ENCODE measurements at places on chromosomes 5 and 9.

GRCh38 chr9:17171309-17172094 is 36.7 kb downstream of the CNTLN start:
- H3K4me3 ChIP-seq = no peak overlapping the region
- H3K36me3 ChIP-seq = no peaks in the 10 kb centered on the region
- H3K4me1 ChIP-seq = no peaks in the 10 kb centered on the region
- no peak for DNase-seq
- no peaks in the 10 kb centered on the region for H3K27me3 ChIP-seq

DNA sequence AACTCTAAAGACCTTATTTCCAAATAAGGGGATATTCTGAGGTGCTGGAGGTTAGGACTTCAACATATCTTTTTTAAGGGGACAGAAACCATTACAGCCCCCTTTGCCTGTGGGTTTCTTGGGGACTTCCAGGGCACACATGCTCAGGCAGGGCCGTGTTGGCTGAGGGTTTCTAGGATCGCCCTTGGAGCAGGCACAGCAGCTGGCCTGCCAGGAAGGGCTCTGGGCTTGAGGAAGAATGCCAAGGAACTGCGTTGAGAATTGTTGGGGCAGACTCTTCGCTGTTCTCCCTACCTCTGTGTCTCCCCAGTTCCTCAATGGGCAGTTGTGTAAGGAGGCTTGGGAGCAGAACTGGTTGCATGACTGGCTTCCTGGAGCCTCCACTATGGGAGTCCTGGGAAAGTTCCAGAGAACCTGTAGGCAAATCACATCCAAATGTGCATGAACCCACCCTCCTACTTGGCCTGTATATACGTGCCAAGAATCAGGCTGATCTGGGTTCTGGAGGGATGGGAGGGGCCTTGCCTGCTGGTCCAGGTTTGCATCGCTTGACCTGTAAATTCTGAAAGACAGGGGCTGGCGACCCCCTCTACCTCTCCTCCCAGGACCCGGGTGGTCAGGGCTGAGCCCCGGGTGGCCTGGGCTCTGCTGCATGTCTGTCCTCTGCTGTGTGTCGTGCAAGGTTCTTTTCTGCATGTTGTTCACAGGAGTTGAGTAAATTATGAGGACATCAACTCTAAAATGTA is 65.5 kb downstream of the HSPA4 start:
- H3K27ac ChIP-seq = no peak overlapping the region
- DNase-seq = no peak
- H3K4me3 ChIP-seq = no peak overlapping the region
- H3K27me3 ChIP-seq = no peaks in the 10 kb centered on the region
- no peaks in the 10 kb centered on the region for H3K36me3 ChIP-seq

- no peak overlapping the region for H3K27ac ChIP-seq
- H3K4me3 ChIP-seq = no peak overlapping the region
- DNase-seq = no peak
These were observed 24.7 kb upstream of the TNFSF15 start for GRCh38 chr9:114830546-114830945.

- no peak for DNase-seq
- no peaks in the 10 kb centered on the region for H3K36me3 ChIP-seq
- no peaks in the 10 kb centered on the region for H3K27me3 ChIP-seq
- no peaks in the 10 kb centered on the region for H3K4me1 ChIP-seq
- no peak overlapping the region for H3K4me3 ChIP-seq
These were observed 6.5 kb upstream of the CCDC192 start for GRCh38 chr5:127696683-127697082.

DNA sequence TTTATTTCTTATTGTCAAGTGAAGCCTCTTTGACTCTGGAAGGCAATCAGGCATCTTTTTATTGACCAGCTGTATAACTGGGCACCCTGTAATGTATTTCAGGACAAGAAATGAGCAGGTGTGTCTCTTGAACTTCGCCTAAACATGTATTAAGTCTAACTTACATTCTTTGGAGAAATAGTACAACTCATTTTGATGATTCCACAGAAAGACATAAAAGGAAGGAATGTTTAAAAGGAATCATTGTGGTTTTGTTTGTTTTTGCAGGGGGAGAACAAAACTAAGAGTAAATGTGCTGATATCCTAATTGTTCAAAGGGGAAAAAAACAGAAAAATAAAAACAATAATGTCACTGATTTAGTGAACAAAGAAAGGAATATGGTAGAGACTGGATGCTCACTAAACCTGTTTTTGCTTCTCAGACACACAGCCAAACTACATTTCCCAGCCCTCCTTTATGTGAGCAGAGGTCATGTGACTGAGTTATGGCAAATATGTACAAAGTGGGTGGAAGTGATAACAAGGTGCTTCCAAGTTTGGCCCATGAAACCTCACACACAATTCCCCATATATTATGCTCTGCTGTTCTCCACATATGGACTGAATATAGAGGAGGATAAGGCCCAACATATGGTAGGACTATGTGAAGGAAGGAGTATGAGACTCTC is 150.6 kb upstream of the ACOT12 start:
- no peaks in the 10 kb centered on the region for H3K27me3 ChIP-seq
- H3K27ac ChIP-seq = no peak overlapping the region
- no peaks in the 10 kb centered on the region for H3K4me1 ChIP-seq
- no peaks in the 10 kb centered on the region for H3K36me3 ChIP-seq
- no peak for DNase-seq

DNA sequence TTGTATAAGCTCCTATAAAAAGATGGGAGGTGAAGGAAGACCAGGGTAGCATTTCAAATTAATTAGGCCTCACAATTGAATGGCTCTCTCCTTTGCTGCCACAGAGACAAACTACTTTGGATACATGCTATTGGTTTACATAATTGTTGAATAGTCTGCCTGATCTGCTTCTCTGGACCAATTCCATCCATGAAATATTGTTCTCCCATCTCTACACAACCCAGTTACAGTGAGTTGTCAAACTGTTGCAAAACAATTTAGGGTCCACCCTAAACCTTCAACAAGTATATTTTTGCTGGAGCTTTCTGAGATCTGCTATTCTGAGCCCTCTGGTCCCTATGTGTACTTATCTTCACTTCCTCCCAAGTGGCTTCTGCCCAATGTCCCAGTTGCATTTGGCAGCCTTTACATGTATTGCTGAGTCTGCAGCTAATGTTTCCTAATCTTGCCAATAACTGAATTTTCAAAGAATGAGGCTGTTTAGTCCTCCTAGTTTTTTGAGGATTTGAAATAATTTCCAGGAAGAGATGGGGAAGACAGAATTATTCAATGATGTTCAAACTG is 38.9 kb downstream of the AGTPBP1 start:
- H3K27me3 ChIP-seq = no peaks in the 10 kb centered on the region
- no peak overlapping the region for H3K4me3 ChIP-seq
- DNase-seq = no peak
- no peaks in the 10 kb centered on the region for H3K36me3 ChIP-seq

GRCh38 chr5:76735762-76736545 is 20.0 kb downstream of the F2R start:
- H3K4me1 ChIP-seq = peaks cover 41% of the 10 kb centered on the region
- H3K27ac ChIP-seq = no peak overlapping the region
- peaks cover 13% of the 10 kb centered on the region for H3K36me3 ChIP-seq

- H3K27me3 ChIP-seq = no peaks in the 10 kb centered on the region
- H3K27ac ChIP-seq = peak overlapping the region; percentile 19
- H3K36me3 ChIP-seq = no peaks in the 10 kb centered on the region
- DNase-seq = no peak
These were observed 201.3 kb downstream of the FANCC start for GRCh38 chr9:95116002-95116807.

- no peaks in the 10 kb centered on the region for H3K4me1 ChIP-seq
- H3K4me3 ChIP-seq = no peak overlapping the region
- no peak for DNase-seq
- no peaks in the 10 kb centered on the region for H3K27me3 ChIP-seq
- no peaks in the 10 kb centered on the region for H3K36me3 ChIP-seq
These were observed 742.7 kb upstream of the ZNF608 start for GRCh38 chr5:125489146-125489545.

DNA sequence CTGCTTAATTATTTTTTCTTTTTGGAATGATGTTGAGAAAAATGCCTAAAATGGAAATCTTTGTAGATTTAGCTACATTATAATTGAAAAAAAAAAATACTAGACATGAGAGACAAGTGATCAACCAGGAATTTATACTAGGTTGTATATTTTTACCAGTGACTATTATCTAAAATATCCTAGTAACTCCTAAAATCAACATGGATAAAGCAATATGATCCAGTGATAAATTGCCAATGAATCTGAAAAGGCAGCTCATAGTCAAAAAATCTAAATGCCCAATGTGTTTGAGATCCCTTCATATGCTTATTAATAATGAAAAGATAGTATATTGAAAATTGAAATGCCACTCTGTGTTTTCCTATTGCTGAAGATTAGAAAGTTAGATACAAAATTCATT is 778.2 kb downstream of the MTRR start:
- no peak overlapping the region for H3K4me3 ChIP-seq
- no peaks in the 10 kb centered on the region for H3K36me3 ChIP-seq
- H3K27me3 ChIP-seq = no peaks in the 10 kb centered on the region
- H3K4me1 ChIP-seq = no peaks in the 10 kb centered on the region
- H3K27ac ChIP-seq = no peak overlapping the region

DNA sequence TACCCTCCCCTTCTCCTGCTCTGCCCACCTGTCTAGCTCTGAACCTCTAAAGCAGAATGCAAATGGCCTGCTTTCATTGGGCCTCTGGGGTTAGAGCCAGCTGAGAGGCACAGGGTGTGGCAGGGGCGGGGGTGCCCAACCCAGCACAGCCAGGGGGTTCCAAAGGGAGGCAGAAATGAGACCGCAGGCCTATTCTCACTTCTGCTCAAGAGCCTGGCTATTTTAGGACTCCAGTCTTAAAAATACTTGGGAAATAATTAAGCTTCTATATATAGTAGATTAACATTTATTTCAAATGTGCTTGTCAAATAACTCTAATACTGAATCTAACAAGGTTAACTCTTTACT is 5.7 kb downstream of the QSOX2 start:
- H3K27me3 ChIP-seq = no peaks in the 10 kb centered on the region
- H3K4me1 ChIP-seq = peaks cover 38% of the 10 kb centered on the region
- H3K4me3 ChIP-seq = no peak overlapping the region
- DNase-seq = no peak

GRCh38 chr9:114626415-114627020 is 15.4 kb downstream of the TMEM268 start:
- no peaks in the 10 kb centered on the region for H3K4me1 ChIP-seq
- H3K4me3 ChIP-seq = no peak overlapping the region
- H3K27ac ChIP-seq = no peak overlapping the region
- H3K27me3 ChIP-seq = no peaks in the 10 kb centered on the region

DNA sequence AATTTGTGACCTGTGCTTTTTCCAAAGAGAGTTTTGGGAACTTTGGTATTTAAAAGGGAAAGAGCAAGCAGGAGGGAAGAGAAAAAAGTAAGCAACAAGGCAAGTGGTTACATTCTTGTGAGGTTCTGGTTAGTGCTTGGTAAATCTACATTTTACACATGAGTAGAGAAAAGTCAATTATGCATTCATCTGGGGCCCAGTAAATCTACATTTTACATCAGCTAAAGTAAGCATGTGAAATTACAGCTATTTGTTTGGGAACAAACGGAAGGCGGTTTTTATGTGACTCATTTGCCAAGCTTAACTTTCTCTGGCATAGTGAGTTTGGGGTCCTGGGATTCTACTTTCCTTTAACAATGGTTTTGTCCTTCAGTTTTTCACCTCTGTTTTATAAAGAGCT is 102.2 kb downstream of the SNX18 start:
- DNase-seq = no peak
- no peak overlapping the region for H3K27ac ChIP-seq
- H3K27me3 ChIP-seq = no peaks in the 10 kb centered on the region
- H3K4me3 ChIP-seq = no peak overlapping the region
- no peaks in the 10 kb centered on the region for H3K4me1 ChIP-seq

GRCh38 chr5:14491015-14491915 is 90.3 kb upstream of the OTULINL start:
- H3K4me1 ChIP-seq = no peaks in the 10 kb centered on the region
- H3K27ac ChIP-seq = no peak overlapping the region
- H3K4me3 ChIP-seq = no peak overlapping the region
- peak; percentile 76 for DNase-seq

- H3K4me1 ChIP-seq = peaks cover 26% of the 10 kb centered on the region
- no peaks in the 10 kb centered on the region for H3K27me3 ChIP-seq
- no peak for DNase-seq
- H3K4me3 ChIP-seq = no peak overlapping the region
These were observed 21.4 kb downstream of the LHFPL2 start for GRCh38 chr5:78627175-78627574.

GRCh38 chr9:133146746-133147411 is 16.8 kb downstream of the GBGT1 start:
- H3K4me3 ChIP-seq = no peak overlapping the region
- H3K36me3 ChIP-seq = no peaks in the 10 kb centered on the region
- peaks cover 48% of the 10 kb centered on the region for H3K4me1 ChIP-seq
- DNase-seq = no peak
- H3K27me3 ChIP-seq = no peaks in the 10 kb centered on the region
- no peak overlapping the region for H3K27ac ChIP-seq

GRCh38 chr5:130135506-130135905 is 231.2 kb downstream of the CHSY3 start:
- no peak for DNase-seq
- H3K4me3 ChIP-seq = no peak overlapping the region
- H3K4me1 ChIP-seq = no peaks in the 10 kb centered on the region
- no peaks in the 10 kb centered on the region for H3K27me3 ChIP-seq

GRCh38 chr9:2817999-2818803 is 25.7 kb downstream of the PUM3 start:
- no peaks in the 10 kb centered on the region for H3K27me3 ChIP-seq
- no peak overlapping the region for H3K4me3 ChIP-seq
- H3K4me1 ChIP-seq = peaks cover 28% of the 10 kb centered on the region
- H3K36me3 ChIP-seq = no peaks in the 10 kb centered on the region
- DNase-seq = no peak

GRCh38 chr5:14752497-14753071 is 88.1 kb downstream of the OTULIN start:
- H3K4me3 ChIP-seq = no peak overlapping the region
- H3K4me1 ChIP-seq = peaks cover 25% of the 10 kb centered on the region
- H3K36me3 ChIP-seq = peaks cover 69% of the 10 kb centered on the region
- H3K27me3 ChIP-seq = no peaks in the 10 kb centered on the region

DNA sequence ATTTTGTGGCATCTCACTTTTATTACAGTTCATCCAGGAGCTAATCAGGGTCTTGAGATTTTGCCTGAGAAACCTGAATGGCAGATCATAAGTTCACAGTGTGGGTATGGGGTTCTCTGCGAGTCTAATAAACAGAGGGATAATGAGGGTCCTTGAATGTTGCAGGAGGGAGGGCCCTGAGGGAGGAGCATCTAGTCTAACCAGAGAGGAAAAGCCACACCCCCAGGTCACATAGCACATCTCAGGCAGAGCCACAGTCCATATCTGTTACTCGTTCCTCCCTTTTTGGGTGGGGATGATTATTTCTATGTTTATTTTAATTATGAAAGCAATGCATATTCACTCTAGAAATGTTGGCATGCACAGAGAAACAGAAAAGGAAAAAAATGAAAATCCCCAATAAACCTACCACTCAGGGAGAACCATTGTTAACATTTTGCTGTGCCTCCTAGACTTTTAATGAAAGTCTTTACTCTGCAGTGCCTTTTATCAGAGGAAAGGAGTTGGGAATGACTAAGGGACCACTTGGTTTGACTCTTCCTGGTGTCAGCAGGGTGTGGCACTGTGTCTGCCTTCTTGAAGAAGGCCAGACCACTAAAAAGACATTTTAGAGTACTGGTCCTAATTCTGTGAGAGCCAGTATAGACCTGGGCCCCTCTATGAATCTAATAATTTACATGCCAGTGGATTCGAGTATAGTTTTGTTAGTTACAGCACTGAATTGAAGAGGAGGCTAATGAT is 2.8 kb downstream of the GALNT12 start:
- H3K27ac ChIP-seq = no peak overlapping the region
- H3K4me3 ChIP-seq = no peak overlapping the region
- no peak for DNase-seq
- H3K36me3 ChIP-seq = no peaks in the 10 kb centered on the region
- peaks cover 16% of the 10 kb centered on the region for H3K4me1 ChIP-seq

GRCh38 chr5:141657937-141658545 is 6.8 kb upstream of the FCHSD1 start:
- H3K27me3 ChIP-seq = no peaks in the 10 kb centered on the region
- no peak overlapping the region for H3K27ac ChIP-seq
- no peak for DNase-seq
- no peaks in the 10 kb centered on the region for H3K4me1 ChIP-seq
- peaks cover 86% of the 10 kb centered on the region for H3K36me3 ChIP-seq

Measured in heart left ventricle (tissue), 16 donors.